NCI-H1436 (cell line): ENCODE measurements at places on chromosomes 12 and 14.

- no peak for DNase-seq
Measured at GRCh38 chr14:75003250-75004027, 718 bp downstream of the EIF2B2 start.

GRCh38 chr12:25254271-25254880 is 3.6 kb upstream of the KRAS start:
- no peak for DNase-seq

DNA sequence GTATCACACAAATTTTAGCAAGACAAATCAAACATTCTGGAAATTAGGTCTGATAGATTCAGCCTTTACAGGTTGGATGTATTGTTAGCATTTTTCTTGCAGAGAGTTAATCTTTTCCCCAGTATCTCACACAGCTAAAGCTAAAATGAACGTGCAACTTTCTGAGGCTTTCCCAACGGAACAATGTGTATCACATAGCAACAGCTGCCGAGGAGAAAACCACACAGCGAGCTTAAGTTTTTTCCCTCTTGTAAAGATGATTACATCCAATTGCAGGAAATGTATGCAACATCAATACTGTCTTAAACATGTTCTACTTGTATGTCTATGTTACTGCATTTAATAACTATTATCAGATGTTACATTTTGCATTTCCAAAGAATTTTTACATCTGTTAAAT is 182.2 kb downstream of the CCDC59 start:
- no peak for DNase-seq

GRCh38 chr12:89775063-89775985 is 66.7 kb upstream of the ATP2B1 start:
- DNase-seq, result no peak

GRCh38 chr14:74434294-74434693 is 8.3 kb upstream of the SYNDIG1L start:
- no peak for DNase-seq

DNA sequence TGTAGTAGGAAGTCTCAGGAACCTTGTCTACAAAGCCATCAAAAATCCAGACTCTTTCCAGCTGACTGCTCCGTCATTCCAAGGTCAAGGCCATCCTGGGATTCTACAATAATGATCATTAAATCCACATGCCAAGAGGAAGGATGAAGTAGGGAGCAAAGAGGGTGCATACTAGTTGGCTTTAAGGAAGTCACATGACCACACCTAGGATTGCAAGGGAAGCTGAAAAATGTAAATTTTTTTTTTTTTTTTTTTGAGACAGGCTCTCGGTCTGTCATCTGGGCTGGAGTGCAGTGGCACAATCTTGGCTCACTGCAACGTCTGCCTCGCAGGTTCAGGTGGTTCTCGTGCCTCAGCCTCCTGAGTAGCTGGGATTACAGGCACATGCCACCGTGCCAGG is 7.3 kb upstream of the MRPL42 start:
- DNase-seq, result no peak

DNA sequence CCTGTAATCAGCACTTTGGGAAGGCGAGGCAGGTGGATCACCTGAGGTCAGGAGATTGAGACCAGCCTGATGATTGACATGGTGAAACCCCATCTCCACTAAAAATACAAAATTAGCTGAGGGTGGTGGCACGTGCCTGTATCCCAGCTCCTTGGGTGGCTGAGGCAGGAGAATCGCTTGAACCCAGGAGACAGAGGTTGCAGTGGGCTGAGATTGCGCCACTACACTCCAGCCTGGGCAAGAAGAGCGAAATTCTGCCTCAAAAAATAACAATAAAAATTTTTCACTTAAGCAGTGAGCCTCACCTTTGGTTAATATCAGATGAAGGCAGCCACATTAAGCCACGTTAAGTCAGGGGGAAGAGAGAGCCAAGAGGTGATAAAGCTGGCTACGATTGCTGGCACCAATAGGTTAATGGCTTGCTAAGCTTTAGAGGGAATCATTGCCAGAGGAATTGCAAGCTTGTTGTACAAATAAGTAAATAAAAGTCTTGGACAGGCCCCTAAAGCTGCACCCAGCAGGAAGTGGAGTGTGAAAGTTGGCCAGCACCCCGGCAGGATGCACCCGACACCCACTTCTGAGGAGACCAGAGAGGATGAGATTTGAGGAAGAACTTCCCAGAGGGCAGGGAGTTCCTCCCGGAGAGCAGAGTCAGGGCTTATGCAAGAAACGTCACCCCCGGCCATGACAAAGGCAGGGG is 41.3 kb upstream of the TESC start:
- no peak for DNase-seq
